ENCODE measurements at places on chromosomes 11 and 22.

- no peak for DNase-seq
These were observed 1446.4 kb downstream of the TBC1D22A start for GRCh38 chr22:48208894-48209293.

GRCh38 chr11:31096191-31096805, 273.2 kb downstream of the DCDC1 start:
- DNase-seq = peak; percentile 23

DNA sequence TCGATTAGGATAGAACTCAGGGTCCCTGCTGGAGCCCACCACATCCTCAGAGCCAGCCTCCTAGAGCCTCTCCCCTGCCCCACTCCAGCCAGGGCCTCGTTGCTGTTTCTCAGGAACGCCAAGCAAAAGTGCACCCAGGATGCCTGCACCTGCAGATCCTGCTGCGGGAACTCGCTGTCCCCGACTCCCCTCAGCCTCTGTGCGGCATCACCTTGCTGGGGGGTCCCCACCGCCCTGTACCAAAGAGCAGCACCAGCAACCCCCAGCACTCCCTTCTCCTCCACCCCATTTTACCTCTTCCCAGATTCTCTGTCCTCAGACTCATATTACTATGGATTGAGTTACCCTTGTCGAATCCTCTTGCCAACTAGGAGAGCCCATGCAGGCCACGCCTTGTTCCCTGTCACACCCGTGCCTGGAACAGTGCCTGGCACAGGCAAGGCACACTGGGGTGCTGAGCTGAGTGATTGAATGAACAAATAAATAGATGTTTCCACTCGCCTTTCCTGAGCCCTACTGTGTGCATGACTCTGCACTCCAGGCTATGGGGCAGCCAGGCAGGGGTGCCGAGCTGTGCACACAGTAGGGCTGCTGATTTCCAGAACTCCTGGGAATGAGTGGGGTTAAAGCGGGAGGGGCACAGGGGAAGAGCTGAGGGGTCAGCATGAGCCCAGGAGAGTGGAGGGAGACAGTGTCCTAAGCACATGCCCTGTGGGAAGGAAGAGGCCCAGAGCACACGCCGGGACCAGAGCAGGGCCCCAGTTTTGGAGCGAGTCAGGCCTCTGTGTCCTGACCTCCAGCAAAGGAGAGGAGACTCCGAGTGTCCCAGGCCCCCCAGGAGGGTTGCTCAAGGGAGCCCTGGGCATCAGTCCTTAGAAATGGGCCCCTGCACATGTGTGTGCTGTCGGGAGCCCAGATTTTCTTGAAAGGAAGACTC, 44.3 kb downstream of the LINC01488 start:
- no peak for DNase-seq

DNA sequence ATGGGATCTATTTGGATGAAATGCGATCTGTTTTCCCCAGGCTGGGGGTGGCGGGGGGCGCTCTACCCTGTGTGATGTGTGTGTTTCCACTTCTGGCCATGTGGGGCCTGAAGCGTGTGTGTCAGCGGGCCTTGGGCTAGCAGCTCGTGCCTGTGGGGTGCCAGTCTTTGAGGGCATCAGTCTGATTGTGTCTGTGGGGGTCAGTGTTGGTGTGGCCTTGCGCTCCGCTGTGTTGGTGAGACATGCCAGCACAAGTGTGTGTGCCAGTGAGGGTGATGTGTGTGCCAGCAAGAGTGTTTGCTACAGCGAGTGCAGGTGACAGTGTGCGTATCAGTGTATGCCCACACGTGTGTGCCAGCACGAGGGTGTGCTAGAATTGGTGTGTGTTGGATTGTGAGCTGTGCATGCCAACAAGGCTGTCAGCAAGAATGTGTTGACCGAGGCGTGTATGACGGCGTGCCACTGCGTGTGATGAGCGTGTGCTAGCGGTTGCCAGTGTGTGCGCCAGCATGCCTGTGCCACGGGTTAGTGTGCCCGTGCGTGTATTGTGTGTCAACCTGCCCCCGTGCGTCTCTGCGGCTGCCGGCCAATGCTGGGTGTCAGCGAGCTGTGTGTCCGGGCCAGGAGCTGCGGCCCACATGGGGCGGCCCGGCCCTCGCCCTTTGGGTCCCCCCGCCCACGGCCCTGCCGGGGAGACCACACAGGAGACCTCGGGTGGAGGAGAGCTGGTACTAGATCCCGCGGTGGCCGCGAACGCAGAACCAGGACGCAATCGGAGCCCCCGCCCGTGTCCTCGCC, 519 bp downstream of the ARRB1 start:
- peak; percentile 43 for DNase-seq

GRCh38 chr11:68528630-68529029, 68.1 kb downstream of the PPP6R3 start:
- DNase-seq = peak; percentile 41

- DNase-seq = no peak
These were observed 7.1 kb downstream of the DCHS1 start for GRCh38 chr11:6648501-6648900.
